ENCODE measurements at places on chromosomes 11 and 22.
A peak's percentile ranks its signal among the peaks of the same experiment; 100 is the strongest.

DNA sequence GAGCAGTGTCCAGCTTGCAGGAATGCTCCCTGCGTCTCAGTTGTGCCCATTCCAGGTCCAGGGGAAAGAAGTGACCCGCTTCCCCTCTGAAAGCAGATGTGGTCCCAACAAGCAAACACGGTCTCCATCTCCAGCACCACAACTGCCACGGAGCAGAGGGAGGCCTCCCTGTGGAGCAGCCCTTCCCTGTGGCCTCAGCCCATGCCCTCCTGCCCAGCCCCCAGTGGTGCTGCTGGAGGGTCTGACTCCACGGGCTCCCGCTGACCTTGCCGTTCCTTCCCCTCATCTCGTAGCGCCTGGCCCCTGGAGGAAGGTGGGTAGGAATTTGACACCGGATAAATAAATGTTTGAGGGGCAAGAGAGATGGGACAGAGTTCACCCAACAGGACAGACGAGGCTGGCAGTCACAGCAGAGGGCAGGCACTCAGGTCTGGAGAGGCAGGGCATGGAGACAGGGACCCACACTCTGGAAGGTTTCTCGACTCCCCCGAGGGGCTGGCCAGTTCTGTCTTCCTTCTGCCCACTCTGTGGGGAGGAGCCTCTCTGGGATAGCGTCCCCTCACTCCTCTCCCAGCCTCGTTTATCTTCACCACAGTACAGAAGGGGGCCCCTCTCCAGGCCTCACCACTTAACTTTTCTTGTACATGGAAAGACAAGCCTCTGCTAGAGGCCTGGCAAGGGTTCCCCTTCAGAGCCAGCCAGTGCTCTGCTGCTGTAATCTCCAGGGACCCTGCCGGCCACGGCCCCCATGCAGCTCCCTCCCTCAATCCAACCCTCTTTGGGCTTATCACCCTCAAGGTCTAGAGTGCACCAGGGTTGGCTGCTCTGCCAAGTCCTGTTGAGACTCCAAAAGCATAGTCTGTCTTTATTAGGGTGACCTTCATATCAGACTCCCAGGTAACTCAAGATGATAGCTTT, 7.5 kb upstream of the ST3GAL4 start:
- no peak for DNase-seq

DNA sequence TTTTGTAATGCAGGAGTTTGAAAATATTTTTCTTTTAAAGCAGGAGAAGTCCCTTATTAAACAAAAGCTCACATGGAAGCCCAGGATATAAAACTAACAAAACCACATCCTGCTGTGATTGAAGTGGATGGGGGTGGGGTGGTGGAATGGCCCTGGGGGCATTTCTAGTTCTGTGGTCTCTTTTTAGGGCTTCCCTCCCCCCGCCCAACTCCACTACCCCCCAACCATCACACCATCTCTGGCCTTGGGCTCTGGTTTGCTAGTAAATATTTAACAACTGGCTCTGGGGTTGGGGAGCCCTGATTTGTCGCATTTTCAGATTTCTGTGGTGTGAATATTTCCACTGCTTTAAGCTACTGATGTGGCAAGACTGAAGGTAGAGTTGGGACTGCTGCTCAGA, 279.6 kb upstream of the PLET1 start:
- no peak for DNase-seq

DNA sequence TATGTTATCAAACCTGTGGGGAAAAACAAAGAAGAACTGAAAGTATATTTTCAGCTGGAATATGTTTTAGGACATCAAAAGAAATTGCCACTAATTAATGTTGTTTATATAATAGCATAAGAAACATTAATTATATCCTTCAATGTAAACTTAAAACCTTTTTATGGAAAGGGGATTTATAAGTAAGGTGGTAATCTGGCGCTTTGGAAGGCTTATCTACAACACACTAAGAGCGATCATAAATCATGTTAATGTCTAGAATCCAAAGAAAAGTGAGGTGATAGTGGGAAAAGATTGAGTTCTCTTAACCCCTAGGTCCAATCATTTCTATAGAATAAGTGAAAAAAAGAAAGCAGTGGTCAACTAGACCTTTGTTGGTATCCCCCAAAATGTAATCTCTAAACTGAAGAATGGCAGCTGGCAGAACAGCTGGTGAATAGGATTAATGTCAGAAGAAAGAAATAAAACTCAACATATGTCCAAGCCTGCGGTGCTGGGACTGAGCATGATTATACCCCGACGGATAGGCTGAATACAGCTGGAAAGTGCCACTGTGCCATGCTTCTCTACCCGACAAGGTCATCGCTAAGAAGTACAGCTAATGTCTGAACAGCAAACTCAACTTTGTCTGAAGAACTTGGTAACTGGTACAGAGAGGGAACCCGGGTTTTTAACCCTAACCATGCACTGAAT, 64.0 kb downstream of the SOX6 start:
- DNase-seq, result no peak

DNA sequence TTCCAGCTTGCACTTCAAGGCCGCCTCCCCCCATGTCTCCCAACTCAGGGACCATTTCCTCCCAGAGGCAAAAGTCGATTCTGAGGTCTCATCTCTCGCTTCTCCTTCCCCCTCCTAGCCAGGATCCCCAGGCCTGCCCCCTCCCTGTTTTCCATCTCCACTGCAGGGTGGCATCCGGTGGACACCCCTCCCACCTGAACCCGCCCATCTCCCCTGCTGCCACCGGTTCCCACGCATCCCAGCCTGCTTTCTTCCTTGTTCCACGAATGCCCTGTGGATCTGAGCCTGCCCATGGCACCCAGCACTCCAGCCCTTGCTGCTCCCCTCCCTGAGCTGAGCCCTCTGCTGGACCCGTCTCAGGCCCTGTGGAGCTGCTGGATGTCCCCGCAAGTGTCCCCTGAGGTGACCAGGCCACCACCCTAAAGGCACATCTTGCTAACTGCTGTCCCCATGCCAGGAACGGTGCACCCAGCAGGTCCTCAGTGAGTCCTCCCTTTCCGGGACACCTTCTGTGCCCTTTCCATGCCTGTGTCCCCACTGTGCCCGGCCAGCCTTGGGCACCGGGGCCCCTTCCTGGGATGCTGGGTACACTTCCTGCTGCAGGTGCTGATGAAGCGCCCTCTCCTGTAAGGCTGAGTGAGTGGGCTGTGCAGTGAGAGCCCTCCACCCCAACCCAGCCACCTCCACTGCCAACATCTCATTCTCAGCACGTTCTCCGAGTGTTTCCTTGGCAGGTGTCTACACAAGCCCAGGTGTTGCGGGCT, 936 bp downstream of the IL17REL start:
- DNase-seq, result no peak

- DNase-seq, result no peak
These were observed 9.0 kb downstream of the RAC2 start for GRCh38 chr22:37234736-37235711.

GRCh38 chr11:494761-495536, 12.1 kb downstream of the RNH1 start:
- no peak for DNase-seq

- no peak for DNase-seq
These were observed 142.7 kb upstream of the CTSC start for GRCh38 chr11:88480223-88480622.

- no peak for DNase-seq
These were observed 43.9 kb upstream of the FAT3 start for GRCh38 chr11:92180664-92181251.

DNA sequence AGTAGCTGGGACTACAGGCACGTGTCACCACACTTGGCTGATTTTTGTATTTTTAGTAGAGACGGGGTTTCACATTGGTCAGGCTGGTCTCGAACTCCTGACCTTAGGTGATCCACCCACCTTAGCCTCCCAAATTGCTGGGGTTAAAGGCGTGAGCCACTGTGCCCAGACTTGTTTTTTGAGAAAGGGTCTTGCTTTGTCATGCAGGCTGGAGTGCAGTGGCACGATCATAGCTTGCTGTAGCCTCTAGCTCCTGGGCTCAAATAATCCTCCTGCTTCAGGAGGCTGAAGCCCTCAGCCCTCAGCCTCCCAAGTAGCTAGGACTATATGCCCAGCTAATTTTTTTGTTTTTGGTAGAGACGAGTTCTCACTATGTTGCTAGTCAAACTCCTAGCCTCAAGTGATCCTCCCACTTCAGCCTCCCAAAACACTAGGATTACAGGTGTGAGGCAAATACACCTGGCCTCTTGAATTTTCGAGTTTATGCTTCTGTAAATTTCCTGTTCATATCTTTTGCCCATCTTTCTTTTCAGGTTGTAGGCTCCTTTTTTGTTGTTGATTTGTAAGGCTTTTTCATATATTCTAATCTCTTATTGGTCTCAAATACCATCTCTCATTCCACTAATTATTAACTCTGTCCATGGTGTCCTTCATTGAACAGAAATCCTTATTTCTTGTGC, 3.4 kb upstream of the RBM4B start:
- no peak for DNase-seq

DNA sequence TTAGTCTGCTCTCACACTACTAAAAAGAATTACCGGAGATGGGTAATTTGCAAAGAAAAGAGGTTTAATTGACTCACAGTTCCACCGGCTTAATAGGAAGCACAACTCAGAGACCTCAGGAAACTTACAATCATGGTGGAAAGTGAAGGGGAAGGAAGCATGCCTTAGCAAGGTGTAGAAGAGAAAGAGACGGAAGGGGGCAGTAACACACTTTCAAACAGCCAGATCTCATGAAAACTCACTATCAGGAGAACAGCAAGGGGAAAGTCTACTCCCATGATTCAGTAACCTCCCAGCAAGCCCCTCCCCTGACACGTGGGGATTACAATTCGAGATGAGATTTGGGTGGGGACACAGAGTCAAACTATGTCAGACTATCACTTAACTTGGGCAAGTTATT, 236.6 kb upstream of the ANO3 start:
- no peak for DNase-seq

GRCh38 chr11:86940122-86940777, 14.9 kb downstream of the FZD4 start:
- no peak for DNase-seq

GRCh38 chr11:63814383-63814736, 1.1 kb downstream of the SPINDOC start:
- no peak for DNase-seq

DNA sequence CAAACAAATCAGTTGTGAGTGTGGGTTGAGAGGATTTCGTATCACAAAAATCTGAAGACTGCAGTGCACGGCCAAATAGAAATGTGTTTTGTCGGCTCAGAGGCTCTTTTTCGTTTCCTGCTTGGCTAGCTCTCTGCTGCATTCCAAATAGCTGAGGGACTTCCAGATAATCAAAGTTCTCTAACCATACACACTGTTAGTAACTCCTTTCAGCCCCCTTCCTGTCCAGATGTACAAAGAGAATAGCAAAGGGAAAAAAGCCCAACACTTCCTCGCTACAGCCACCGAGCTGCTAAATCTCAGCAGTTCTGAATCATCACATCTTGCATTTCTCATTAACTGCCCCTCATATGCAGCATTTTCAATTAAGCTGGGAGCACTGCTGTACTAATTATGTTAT, 203.1 kb downstream of the TENM4 start:
- no peak for DNase-seq

GRCh38 chr11:126855536-126855935, 145.0 kb downstream of the KIRREL3 start:
- DNase-seq, result no peak

DNA sequence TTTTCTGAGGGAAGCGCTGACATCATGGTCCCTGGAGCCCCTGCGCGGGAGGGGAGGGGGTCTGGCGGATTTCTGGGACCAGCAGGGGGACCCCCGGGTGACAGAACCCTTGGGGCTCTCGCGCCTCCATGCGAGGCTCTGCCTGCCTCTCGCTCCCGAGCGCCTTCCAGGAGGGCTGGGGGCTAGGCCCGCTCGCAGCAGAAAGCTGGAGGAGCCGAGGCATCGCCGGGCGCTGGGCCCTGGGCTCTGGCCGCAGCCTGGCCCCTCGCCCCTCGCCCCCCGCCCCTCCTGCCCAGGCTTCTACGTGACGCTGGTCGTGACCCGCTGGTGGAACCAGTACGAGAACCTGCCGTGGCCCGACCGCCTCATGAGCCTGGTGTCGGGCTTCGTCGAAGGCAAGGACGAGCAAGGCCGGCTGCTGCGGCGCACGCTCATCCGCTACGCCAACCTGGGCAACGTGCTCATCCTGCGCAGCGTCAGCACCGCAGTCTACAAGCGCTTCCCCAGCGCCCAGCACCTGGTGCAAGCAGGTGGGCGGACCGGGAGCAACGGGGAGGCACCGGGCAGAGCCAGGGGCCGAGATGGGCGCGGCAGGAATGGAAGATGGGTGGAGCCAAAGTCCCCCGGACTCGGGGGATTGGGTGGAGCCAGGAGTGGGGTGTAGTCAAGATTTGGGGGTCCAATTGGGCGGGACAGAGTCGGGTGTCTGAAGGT, 5.4 kb downstream of the BEST1 start:
- no peak for DNase-seq

- no peak for DNase-seq
These were observed 14.4 kb downstream of the MPPED1 start for GRCh38 chr22:43425976-43426785.

DNA sequence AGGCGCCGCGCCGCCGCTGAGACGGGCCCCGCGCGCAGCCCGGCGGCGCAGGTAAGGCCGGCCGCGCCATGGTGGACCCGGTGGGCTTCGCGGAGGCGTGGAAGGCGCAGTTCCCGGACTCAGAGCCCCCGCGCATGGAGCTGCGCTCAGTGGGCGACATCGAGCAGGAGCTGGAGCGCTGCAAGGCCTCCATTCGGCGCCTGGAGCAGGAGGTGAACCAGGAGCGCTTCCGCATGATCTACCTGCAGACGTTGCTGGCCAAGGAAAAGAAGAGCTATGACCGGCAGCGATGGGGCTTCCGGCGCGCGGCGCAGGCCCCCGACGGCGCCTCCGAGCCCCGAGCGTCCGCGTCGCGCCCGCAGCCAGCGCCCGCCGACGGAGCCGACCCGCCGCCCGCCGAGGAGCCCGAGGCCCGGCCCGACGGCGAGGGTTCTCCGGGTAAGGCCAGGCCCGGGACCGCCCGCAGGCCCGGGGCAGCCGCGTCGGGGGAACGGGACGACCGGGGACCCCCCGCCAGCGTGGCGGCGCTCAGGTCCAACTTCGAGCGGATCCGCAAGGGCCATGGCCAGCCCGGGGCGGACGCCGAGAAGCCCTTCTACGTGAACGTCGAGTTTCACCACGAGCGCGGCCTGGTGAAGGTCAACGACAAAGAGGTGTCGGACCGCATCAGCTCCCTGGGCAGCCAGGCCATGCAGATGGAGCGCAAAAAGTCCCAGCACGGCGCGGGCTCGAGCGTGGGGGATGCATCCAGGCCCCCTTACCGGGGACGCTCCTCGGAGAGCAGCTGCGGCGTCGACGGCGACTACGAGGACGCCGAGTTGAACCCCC, 798 bp downstream of the BCR start:
- peak; percentile 17 for DNase-seq

DNA sequence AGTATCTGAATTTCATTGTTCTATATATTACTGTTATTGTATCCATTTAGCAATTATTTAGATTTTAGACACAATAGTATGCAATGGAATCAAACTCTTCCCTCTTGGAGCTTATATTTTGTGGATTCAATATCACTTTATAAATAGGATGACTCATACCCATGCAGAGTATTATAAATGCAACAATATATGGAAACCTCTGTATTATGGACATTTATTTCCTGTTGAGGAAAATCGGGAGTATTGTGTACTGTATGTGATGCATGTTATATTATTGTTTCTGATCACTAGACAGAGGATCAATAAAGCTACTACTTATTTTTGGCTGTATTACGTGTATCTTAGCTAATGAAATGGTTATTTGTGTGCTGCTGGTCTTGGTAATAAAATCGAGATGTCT, 770 bp downstream of the METTL15 start:
- DNase-seq, result no peak

- DNase-seq, result no peak
These were observed 18.9 kb downstream of the AP1B1 start for GRCh38 chr22:29369460-29369859.
